ENCODE measurements at places on chromosomes 5 and 9.

- DNase-seq: no peak
Measured at GRCh38 chr5:143198332-143198731, 205.2 kb downstream of the NR3C1 start.

DNA sequence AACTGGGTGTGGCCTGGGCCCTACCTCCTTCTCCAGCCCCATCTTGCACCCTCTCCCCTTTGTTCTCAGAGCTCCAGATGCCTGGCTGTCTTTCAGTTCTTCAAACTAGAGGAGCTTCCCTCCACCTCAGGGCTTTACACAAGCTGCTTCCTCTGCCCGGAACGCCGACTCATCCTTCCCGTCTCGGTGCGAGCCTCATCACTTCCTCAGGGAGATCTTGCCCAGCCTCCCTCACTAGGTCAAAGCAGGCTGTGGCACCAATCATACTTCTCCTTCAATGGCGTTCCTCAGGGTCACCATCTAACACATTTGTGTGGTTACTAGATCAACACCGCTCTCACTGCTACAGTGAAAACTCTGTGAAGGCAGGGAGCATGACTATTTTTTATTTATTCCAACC is 56.2 kb upstream of the ZSWIM6 start:
- DNase-seq: peak; percentile 26

GRCh38 chr5:112863549-112863948 is 2.5 kb downstream of the SRP19 start:
- DNase-seq: no peak

- no peak for DNase-seq
Measured at GRCh38 chr9:114202849-114203248, 47.5 kb downstream of the COL27A1 start.

DNA sequence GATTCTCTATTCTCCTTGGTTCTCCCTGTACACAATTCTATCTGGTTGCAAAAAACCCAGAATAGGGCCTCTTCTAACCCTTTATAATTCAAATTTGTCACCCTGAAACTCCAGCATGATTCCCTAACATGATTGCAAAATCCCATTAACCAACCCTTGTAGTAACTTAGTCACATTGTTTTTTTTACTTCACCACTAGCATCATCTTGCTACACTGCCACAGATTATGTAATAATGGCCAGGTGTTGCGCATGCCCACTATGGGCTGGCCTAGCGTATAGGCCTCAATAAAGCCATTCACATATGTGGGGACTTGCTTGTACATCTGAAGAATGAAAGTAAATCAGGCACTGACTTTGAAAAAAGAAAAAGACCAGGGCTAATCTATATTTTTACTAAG is 25.7 kb downstream of the FAM170A start:
- no peak for DNase-seq

DNA sequence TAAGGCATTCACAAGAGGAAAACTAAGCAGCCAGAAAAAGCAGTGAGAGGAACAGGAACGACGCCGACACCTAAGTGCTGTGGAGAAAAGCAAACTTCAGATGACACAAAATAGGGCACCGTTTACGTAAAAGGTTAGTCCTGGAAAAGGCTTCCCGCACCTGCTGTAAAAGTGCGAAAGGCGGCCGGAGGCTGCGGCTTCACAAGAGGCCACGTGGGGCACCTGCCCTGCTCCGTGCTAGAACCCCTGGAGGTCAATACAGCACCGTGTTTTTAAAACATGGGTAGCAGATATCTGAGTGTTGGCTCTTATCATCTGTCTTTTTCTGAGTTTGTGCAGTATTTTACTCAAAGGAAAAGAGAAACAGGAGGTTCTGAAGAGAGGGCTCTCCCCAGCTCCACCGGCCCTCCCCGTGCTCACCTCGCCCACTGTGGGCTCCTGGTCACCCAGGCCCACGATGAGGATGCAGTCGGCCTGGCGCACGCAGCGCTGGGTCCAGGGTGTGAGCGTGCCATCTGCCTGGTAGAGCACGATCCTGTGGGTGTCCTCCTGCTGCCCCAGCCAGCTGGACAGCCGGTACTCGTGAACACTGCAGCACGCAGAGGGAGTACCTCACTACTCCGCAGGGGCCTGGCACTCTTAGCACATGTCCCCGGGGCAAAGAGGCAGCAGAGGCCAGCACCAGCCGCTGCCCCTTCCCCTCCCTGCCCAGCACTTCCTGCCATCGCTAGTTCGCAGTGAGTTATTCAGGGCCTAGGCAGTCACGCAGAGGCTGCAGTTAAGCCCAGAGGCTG is 21.0 kb upstream of the NSMF start:
- DNase-seq: no peak

DNA sequence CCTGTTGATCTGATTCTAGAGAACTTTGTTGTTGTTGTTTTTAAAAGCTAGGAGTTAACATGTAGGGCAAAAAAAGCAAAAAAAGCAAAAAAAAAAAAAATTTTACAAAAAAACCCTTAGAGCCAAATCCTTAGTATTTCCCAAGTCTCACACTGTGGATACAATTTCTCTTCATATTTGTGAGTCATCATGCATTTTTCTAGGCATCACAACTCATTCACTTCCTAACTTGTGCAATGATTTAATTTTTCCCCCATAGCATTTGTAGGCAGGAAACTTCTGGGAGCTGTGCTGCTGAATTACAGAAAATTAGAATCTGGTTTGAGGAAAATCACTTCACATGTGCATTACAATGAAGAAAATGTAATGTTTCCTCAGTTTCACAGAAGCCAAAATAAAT is 91.9 kb downstream of the MARCHF3 start:
- DNase-seq: peak; percentile 46

- no peak for DNase-seq
Measured at GRCh38 chr9:8800196-8800595, 1000.6 kb upstream of the DMAC1 start.

DNA sequence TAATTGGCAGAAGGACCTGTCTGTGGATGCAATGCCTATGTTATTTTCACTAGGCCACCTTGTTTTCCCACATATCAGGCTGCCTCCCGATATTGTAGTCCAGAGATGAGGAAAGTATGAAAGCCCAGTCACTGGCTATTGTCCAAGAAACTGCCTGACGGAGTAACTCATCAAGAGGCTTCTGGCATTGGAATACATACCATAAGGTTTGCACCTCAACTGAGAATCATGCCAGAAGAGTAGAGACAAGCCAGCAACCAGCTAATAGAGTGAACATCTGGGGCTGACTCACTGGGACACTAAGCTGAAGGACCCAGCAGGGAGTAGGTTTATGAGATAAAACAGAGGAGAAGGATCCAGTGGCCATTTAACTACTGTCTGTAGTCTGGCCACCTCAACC is 137.2 kb upstream of the FST start:
- DNase-seq: peak; percentile 18

DNA sequence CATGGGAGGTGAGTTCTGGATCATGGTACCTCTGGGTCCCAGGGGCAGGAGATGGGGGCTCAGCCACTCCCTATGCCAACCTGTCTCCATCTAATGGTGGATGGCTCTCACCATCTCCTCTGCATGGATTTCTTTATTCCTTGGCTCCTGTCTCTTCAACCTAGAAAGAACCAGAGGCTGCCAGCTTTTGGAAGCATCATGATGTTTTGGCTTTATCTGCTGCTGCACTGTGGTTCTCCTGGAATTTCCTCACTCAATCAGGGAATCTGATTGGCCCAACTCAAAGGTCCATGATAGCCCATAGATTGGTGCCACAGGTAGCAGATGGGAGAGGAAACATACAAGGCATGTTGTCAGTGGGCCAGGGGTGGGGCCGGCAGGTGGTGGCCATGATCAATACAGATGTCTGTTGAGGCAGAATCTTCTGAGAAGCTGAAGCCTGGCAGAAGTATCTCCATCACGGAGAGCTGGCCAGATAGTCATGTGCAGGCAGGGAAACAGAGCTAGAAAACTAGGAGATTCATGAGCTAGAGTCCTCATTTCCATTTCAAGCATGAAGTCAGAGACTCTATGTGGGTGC is 158.2 kb downstream of the MACROH2A1 start:
- DNase-seq: no peak

GRCh38 chr5:169904508-169904907 is 75.8 kb downstream of the INSYN2B start:
- DNase-seq: no peak

DNA sequence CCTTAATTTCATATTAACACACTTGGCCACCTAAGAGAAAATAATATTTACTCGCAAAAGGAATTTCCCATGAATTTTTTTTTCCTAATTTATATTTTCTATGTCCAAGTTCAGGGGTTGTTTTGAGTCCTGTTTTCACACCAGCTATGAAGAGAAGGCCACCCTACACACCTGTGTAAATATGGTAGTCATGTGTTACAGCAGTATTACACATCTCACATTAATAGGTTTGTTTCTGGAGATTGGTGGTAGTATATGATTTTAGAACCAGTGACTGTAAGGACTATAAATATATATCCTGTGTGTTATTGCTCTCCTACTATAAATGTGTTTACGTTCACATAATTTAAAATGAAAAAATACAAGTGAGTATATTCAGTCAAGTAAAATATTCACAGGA is 147.5 kb downstream of the PAM start:
- DNase-seq: no peak

DNA sequence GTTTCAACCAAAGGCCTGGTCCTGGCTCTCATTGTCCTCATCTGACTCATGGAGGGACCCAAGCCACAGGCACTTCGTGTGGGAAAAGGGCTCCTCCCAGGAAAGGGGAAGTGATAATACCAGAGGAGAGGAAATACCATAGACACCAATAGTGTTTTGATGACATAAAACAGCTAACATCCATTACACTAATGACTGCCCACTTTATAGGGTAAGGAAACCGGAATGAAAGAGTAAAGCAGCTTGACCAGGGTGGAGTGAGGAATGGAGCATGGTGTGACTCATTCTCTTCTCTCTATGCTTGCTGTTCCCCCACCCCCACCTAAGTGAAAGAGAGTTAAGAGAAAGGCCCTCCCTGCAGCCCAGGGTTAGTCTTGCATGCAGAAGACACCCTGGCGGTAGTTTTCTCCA is 67.4 kb upstream of the HRH2 start:
- peak; percentile 50 for DNase-seq

DNA sequence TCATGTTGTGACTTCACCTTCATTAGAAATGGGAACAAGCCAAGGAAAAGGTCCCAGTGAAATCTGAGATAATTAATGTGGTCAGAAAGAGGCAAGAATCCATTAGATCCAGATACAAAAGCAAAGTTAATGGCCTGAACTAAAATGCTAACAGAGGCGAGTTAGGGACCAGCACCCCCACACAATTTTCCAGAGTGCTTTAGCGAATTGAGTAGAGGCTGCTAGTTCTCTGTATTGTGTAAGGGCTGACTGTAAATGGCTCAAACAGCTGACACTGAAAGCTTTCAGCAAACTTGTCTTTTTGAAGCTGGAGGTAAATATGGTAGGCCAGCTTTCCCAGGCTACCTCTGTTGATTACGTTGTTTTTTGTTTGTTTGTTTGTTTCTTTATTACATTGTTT is 75.5 kb downstream of the CSNK1A1 start:
- DNase-seq: no peak

- no peak for DNase-seq
Measured at GRCh38 chr9:87853302-87853701, 29.4 kb upstream of the SPATA31E1 start.

GRCh38 chr5:9437741-9438240 is 108.1 kb downstream of the SEMA5A start:
- peak; percentile 80 for DNase-seq

DNA sequence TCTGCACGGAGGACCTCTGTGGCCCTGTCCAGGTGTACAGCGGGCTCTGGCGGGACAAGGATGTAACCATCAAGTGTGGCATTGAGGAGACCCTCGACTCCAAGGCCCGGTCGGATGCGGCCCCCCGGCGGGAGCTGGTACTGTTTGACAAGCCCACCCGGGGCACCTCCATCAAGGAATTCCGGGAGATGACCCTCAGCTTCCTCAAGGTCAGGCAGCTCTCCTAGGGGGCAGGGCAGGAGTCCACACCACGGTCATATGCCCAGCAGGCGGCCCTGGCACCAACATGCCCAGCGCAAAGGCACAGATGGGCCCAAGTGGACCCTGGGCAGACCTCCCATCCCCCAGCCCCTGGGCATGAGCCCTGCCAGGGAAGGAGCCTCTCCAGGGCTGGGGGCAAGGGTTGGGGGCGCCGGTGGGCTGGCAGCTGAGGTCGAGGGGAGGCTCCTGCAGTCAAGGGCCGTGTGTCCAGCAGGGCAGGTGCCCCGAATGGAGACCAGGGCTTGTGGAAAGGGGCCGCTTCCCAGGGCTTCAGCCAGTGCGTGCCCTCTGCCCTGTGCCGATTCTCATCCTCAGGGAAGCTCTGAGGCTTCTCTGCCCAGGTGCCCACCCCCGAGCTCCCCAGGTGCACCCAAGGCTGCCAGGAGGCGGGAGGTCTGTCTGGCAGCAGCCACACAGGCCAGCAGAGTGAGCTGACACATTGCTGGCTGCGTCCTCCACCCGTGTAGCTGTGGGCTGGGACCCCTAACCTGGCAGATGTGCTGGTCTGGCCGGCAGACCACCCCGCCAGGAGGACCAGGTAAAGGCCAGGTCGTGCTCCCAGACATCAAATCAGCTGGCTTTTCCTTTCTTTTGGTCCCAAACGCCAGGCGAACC is 10.0 kb downstream of the DIPK1B start:
- no peak for DNase-seq

DNA sequence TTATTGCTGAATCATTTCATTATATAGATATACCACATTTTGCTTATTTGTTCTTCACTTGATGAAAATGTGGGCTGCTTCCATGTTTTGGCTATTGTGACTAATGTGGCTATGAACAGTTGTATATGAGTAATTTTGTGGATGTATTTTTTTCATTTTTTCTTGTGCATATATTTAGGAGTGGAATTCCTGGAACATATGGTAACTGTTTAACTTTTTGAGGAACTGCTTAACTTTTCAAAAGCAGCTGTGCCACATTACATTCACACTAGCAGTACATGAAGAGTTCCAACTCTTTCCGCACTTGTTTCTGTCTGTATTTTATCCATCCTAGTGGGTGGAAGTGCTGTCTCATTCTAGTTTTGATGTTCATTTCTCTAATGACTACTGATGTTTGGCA is 67.8 kb downstream of the JAK2 start:
- DNase-seq: no peak

- no peak for DNase-seq
Measured at GRCh38 chr9:131334629-131335367, 45.3 kb downstream of the PLPP7 start.
